ENCODE measurements at places on chromosomes 4 and X. TPM values are rescaled to one million over a fixed set of nuclear protein-coding genes. Genes with fewer than 3 reads are reported as not detected.
A peak's percentile ranks its signal among the peaks of the same experiment; 100 is the strongest.

Gene MAGEA1
- not detected for polyA plus RNA-seq

DNA sequence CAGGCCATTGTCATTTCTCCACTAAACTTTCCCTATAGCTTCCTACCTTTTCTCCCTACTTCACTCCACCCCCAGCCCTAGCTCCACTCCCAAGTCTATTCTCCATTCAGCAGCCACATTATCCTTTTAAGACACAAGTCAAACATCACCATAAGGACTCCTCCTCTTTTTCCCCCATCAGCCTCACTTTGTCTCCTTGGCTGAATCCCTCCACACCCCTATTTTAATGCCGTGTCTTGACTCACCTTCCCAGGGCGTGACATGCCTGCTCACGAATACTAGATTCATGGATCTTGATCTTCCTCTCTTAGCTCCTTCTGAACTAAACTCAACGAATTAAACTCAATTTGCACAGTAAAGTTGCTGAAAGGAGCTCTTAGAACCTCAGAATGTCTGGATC, 281.9 kb downstream of the PTTG2 start:
- DNase-seq = no peak
- H3K4me3 ChIP-seq = no peak overlapping the region
- H3K36me3 ChIP-seq = no peaks in the 10 kb centered on the region
- peaks cover 1% of the 10 kb centered on the region for H3K4me1 ChIP-seq

GRCh38 chr4:115119804-115120352, 6.5 kb upstream of the NDST4 start:
- DNase-seq = no peak
- H3K4me3 ChIP-seq = no peak overlapping the region

Gene NKRF
- 1.3 TPM for polyA plus RNA-seq

Gene C4orf50
- polyA plus RNA-seq = not detected

Gene BEX1
- polyA plus RNA-seq = 0.62 TPM

GRCh38 chr4:15410750-15411149, 17.1 kb upstream of the C1QTNF7 start:
- no peaks in the 10 kb centered on the region for H3K36me3 ChIP-seq
- H3K4me1 ChIP-seq = peaks cover 69% of the 10 kb centered on the region
- peak; percentile 69 for DNase-seq

- H3K4me3 ChIP-seq = no peak overlapping the region
- no peaks in the 10 kb centered on the region for H3K4me1 ChIP-seq
- no peak overlapping the region for H3K27ac ChIP-seq
- no peak for DNase-seq
Observed at GRCh38 chr4:7280926-7281690, 88.8 kb downstream of the SORCS2 start.

Gene GPR50
- not detected for polyA plus RNA-seq

DNA sequence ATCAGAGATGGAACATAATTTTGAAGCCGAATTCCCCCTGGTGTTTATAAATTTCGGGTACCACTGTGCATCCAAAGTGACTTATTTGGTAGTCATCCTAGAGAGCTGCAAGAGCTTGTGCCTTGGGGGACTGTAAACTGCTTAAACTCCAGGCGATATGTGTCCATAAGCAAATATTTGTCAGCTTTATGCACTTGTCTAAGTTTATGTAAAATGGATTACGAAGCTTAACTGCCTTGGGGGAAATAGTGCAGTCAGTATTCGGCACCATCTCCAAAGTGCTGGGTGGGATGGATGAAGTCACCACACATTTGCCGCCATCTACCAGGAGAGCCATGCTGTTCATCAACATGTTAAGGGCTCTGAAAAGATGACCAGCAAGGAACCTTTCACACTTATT, 65.9 kb downstream of the CC2D2A start:
- H3K36me3 ChIP-seq = peaks cover 11% of the 10 kb centered on the region
- no peaks in the 10 kb centered on the region for H3K4me1 ChIP-seq
- no peak overlapping the region for H3K4me3 ChIP-seq
- H3K27ac ChIP-seq = no peak overlapping the region

DNA sequence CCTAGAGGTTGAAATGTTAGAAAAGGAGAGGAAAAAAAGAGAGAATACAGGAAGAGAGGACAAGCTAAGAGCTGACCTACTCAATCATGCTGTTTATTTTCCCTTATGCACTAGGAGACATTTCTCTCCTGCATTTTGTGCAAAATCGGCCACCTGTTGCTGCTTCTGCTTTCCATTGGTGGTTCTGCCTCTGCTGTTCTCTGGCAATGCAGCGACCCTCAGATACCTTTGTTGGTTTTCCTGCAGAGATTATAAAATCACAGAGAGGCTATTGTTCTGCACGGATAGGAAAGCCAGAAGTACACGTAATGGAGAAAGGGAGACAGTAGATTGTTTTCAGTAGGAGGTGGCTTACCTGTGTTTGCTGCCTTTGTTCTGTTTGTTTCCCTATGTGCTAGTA, 108.9 kb downstream of the UNC5C start:
- no peak overlapping the region for H3K27ac ChIP-seq
- no peak for DNase-seq
- no peaks in the 10 kb centered on the region for H3K4me1 ChIP-seq
- H3K27me3 ChIP-seq = no peaks in the 10 kb centered on the region
- no peak overlapping the region for H3K4me3 ChIP-seq
